SW 1271 (cell line): ENCODE measurements at places on chromosomes 13 and 19.

GRCh38 chr19:17948931-17949930 is 16.4 kb downstream of the CCDC124 start:
- DNase-seq: no peak

DNA sequence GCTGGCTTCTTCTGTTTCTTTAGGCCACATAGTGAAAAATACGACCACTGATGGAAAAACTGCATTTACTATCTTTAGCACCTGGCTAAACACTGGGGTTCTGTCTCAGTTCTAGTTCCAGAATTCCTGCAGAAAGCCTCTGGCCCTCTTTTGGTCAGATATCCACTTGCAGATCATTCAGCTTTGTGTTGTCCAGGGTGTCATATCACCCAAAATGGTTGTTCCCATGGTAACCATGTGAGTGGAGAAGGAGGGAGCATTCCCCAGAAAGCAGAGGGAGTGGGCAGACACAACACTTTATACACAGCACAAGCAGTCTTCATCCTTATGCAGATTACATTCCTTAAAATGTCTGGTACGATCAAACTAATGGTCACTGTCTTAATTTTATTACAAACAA is 73.5 kb downstream of the CAB39L start:
- DNase-seq: no peak

DNA sequence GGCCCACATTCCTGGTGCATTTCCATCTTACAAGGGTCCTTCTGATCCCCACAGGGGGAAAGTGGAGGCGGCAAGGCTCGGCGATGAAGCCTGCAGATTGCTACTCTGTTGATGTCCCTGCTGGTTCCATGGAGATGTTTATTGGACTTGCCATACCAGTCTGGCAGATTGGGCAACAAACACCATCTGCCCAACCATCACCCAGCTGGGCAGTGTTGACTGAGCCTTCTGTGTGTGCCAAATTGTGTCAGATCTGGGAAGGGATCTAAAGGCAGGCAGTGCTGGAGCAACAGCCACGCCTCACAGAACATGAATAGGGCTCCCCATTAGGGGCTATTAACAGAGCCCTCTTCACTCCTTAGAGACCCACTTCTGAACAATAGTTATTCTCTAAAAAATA is 35.0 kb downstream of the FLT1 start:
- DNase-seq: no peak

GRCh38 chr19:13160557-13160956 is 10.3 kb downstream of the IER2 start:
- peak; percentile 16 for DNase-seq

GRCh38 chr13:66714795-66715194 is 515.3 kb downstream of the PCDH9 start:
- DNase-seq: no peak

DNA sequence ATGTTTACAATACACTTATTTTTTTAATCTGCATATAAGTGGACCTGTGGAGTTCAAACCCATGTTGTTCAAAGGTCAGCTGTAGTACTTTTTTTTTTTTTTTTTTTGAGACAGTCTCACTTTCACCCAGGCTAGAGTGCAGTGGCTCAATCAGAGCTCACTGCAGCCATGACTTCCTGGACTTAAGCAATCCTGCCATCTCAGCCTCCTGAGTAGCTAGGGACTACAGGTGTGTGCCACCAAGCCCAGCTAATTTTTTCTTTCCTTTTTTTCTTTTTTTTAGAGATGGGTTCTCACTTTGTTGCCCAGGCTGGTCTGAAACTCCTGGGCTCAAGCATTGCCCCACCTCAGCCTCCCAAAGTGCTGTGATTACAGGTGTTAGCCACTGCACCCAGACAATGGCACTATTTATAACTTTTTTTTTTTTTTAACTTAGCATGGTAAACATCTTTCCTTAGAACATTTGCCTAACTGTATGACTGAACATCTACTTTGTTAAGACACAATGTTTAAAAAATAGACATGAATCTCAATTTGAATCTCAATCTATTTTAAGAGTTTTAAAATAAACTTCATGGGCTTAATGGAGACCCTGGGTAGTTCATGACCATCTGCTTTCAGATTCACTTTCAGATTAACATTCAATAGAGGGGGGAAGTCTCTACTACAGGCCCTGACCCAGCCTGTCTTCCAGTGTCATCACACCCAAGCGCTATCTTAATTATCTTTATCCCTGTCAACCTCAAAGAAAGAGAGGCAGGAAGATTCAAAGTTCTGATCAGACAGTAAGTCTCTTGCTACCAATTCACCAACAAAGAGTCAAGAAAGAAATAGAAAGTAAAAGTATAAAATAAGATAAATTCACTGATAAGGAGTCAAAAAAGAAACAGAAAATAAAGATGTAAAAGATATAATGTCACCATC is 97.7 kb upstream of the DOCK9 start:
- DNase-seq: no peak

DNA sequence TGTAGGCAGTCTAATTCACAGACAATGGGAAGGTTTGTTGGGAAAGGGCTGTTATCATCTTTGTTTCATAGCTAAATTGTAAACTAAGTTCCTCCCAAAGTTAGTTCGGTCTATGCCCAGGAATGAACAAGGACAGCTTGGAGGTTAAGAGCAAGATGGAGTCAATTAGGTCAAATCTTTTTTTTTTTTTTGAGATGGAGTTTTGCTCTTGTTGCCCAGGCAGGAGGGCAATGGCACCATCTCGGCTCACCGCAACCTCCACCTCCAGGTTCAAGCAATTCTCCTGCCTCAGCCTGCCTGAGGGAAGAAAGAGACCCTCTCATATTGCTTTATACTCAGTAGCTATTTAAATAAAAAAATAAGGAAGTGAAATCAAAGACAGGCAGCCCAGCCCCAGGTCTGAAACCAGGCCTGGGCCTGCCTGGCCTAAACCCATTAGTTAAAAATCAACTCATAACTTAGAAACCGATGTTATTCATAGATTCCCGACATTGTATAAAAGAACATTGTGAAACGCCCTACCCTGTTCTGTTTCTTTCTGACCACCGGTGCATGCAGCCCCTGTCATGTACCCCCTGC is 297.4 kb upstream of the SGCG start:
- no peak for DNase-seq

DNA sequence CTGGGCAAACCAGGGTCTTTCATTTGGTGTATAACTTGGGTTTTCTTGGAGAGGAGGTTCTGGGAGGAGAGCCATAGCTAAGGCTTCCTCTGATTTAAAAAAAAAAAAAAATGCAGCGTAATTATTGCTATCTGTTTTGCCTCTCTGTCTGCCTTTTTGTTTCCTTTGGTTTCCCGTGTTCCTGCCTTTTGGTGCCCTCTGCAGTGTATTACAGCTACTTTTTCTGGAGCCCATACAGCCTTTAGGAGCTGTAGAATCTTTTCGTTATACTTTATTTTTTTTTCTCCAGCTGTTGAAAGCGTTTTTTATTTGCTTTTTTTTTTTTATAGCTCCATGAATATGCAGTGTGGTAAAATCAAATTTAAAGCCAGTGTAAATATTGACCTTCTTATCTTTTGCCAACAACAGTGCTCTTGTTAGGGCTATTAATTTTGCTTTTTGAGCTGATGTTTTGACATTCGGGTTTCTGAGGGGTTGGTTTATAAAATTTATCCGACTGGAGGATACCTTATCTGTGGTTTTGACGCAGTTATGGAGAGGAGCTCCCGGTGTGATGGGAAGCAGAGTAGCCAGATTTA is 38.1 kb downstream of the ZNF493 start:
- no peak for DNase-seq

GRCh38 chr13:31756346-31756745 is 17.0 kb downstream of the RXFP2 start:
- DNase-seq: peak; percentile 51

- DNase-seq: no peak
These were observed 20.2 kb downstream of the MED26 start for GRCh38 chr19:16607819-16608218.

- DNase-seq: no peak
These were observed at the start of gene DBP for GRCh38 chr19:48636859-48637448. DBP (minus strand) TSS chr19:48637379; CDS start chr19:48636994, 385 bp downstream.
